ENCODE measurements at places on chromosomes 12 and 14.

- DNase-seq: no peak
Observed at GRCh38 chr12:129657179-129657578, 246.6 kb downstream of the TMEM132D start.

DNA sequence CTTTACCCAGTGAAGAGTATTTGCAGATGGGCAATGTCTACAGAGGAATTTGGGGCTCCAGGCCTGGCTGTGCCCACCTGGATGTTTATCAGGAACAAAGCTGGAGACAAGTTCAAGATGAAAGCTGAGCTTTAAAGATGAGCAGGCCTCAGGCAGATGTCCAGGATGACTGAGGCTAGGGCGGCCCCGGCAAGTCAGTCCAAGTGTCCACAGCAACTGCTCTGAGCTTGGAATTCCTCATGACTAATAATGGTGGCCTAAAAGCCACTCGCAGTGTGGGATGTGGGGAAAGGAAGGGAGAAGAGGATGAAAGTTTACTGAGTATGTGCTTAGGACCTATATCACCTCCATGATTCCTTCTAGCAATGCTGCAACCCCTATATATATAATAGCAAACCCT is 128.2 kb upstream of the NOS1 start:
- DNase-seq: no peak

- no peak for DNase-seq
Observed at GRCh38 chr12:52584156-52584682, 10.6 kb upstream of the KRT74 start.

DNA sequence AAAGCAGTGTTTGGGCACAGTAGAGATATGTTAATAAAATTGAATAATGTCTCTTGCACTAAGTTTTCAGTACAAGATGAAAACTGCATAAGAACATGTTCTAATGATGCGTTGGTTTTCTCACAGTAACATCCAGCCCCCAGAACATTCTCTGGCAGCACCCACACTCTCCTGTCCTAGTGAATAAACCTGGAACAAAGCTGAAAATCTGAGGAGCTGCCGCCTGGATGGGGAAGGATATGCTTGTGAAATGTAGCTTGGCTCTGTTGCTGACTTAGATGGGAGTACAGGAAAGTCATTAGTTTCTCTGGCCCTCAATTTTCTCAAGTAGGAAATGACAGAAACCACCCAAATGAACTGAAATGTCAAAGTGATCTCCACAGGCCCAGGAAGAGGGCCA is 323.8 kb downstream of the APAF1 start:
- DNase-seq: no peak

GRCh38 chr12:68981516-68981915 is 48.5 kb upstream of the CPM start:
- no peak for DNase-seq

- peak; percentile 14 for DNase-seq
Observed at GRCh38 chr12:107091989-107092641, 1.2 kb downstream of the CRY1 start.

GRCh38 chr12:39610436-39611025 is 9.1 kb downstream of the ABCD2 start:
- DNase-seq: no peak

- DNase-seq: no peak
Observed at GRCh38 chr14:75527449-75528163, 5.3 kb downstream of the BATF start.
